ENCODE measurements at places on chromosomes 5 and 9.

- no peak for DNase-seq
These were observed 5.7 kb downstream of the BARHL1 start for GRCh38 chr9:132588098-132588497.

GRCh38 chr5:81788329-81788728, 37.4 kb upstream of the SSBP2 start:
- DNase-seq: no peak

- no peak for DNase-seq
These were observed 2.7 kb downstream of the DYNC2I2 start for GRCh38 chr9:128653908-128654307.

DNA sequence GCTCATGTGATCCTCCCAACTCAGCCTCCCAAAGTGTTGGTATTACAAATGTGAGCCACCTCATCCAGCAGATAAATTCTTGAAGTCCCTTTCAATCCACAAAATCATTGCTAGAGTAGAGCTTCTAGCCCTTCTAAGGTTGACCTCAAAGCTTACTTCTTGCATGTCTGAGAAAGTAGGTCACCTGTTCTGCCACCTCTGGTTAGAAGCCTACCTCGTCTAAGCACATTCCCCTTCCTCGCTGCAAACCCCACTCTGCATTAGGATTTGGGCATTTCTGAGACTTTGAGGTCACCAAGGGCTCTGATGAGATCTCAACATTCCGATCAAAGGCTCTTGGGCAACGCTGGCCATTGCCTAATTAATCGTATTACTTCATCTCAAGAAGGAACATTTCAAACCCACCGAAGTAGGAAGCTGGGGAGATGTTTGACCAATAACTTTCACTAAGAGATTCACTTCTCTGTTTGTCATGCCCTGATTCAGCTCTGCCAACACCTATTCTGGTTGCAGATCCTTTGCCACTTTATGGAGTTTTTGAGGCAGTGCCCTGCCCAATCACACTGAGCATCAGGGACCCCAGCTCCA, 8.6 kb downstream of the ADAM19 start:
- DNase-seq: no peak

DNA sequence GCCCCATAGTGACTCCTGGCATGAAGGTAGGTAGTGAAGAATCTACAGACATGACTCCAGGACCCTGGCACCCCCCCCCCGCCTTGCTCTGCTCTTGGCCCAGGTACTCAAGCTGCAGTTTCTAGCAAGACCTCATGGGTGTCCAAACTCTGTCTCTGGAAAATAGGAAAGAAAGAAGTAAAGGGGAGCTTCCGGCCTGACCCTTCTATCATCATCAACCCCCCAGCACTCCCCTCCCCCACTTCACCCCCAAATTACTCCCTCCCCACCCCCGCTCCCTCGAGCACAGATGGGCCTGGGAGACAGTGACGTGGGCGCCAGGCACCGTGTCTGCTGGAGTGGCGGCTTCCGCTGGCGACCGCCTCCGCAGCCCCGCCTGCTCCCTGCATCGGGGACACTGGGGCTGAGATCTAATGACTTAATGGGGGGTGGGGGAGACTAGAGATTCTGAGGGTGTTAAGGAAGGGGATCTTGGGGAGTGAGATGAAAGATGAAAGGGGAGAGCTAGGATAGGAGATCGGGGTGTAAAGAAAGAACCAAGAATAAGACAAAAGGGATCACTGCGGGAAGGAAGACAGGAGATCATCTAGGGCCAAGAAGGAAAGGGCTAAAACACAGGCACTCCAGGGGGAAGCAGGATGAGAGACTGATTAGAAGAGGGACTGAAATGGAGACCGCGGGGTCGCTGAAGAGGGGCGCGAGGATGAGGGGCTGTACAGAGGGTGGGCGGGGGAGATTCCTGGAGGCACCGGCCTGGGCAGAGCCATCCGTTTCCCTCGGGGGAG, 1.1 kb upstream of the DNAJB5 start:
- no peak for DNase-seq

DNA sequence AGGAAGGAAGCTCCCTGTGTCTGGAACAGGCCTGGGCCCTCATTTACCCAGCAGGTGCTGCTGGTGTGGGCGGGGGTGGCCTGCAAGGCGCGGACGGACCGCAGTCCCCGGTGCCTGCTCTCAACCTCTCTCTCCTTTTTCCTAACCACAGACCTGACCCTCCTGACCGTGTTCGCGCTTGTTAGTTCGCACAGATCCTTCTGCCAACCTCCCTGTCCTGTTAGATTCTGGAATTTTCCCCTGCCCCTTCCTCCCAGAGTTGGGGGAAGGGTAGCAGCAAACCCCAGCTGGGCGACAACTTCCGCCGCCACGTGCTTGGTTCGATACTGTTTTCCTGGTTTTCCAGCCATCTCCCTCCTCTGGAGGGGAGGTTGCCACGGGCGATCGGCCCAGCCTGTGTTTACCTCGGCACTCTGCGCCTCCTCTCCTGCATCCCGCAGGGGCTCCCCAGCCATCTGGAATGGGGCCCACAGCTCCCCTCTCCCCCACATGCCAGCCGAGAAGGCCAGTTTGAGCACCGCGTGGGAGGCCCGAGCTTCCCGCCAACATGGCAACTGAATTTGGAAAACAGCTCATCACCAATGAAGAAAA, 70.8 kb upstream of the UNC5A start:
- DNase-seq: no peak

DNA sequence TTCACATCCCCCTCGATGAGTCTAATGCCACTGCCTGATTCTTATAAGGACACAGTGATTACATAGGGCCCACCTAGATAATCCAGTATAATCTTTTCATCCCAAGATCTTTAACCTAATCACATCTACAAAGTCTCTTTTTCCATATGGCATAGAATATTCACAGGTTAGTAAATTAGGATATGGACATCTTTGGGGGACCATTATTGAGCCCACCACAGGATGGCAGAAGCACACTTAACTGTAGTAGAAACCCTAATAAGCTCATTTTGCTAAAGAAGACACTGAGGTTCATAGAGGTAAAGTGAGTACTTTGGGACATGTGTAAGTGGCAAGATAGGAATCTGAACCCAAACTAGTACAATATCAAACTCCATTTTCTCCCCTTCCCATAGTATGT, 38.9 kb downstream of the ASTN2 start:
- DNase-seq: no peak

GRCh38 chr5:142128675-142129208, 20.2 kb downstream of the NDFIP1 start:
- no peak for DNase-seq

DNA sequence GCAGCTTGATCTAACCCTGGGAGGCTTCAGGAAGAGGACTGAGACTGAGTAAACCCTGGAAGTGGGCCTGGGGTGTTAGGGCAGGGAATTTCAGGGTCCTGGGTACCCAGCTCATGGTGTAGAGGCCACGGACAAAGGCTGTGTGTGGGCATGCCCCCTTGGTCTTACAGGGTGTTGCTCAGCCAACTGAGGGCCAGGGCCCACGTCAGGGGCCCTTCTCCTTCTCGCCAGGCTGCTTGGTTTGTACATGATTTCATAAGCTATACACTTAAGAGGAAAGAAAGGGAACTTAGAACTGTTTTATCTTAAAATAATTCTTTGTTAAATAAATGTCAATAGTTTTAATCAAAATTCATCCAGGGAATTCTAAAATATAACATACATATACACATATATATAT, 95.4 kb downstream of the TLE4 start:
- no peak for DNase-seq

- no peak for DNase-seq
These were observed 46.3 kb downstream of the MAST4 start for GRCh38 chr5:66642538-66642937.

- DNase-seq: no peak
These were observed 337.3 kb upstream of the RFX3 start for GRCh38 chr9:3863111-3863528.

GRCh38 chr9:10268531-10269485, 344.0 kb downstream of the PTPRD start:
- no peak for DNase-seq

- DNase-seq: no peak
These were observed 28.4 kb downstream of the B4GALT1 start for GRCh38 chr9:33138768-33139167.

GRCh38 chr5:58165152-58165551, 294.7 kb downstream of the PLK2 start:
- DNase-seq: no peak

DNA sequence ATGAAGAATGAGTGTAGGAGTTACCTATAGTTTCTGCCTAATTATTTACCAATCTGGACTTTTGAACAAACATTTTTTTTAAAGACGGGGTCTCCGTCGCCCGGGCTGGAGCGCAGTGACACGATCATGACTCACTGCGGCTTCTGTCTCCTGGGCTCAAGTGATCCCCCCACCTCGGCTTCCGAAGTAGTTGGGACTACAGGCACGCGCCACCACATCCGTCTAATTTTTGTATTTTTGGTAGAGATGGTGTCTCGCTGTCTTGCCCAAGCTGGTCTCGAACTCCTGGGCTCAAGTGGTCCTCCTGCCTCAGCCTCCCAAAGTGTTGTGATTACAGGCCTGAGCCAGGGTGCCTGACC, 1.5 kb downstream of the CTNNA1 start:
- no peak for DNase-seq

- no peak for DNase-seq
These were observed 41.7 kb downstream of the TMEM161B start for GRCh38 chr5:88226881-88227450.

DNA sequence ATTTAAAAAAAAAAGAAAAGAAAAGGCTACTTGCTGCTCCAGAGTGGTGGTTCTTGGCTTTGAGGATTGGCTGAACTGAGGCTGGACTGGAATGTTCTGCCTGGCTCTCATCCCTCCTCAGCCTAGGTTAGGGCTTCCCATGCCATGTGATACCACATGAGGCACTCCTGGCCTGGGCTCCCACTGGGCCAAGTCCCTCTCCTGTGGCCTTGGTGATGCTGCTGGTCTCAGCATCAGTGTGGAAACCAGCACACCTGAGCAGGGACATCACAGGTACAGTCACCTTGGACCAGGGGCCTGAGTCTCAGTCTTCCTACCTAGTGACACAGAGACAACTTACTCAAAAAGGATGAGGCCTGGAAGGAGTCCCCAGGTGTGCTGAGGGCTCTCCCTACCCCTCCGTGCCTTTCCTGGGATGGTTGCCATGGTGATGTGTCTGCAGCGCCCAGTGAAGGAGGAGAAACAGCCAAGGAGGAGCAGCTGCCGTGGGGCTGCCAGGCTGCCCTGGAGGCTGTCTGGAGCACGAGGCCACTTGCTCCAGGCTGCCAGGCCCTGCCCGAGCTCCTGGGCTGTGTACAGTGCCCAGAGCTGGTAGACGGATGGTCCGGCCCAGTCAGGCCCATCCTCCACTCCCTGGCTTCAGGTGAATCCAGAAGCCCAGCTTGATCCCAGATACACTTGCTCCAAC, 71.0 kb downstream of the WNK2 start:
- DNase-seq: no peak

DNA sequence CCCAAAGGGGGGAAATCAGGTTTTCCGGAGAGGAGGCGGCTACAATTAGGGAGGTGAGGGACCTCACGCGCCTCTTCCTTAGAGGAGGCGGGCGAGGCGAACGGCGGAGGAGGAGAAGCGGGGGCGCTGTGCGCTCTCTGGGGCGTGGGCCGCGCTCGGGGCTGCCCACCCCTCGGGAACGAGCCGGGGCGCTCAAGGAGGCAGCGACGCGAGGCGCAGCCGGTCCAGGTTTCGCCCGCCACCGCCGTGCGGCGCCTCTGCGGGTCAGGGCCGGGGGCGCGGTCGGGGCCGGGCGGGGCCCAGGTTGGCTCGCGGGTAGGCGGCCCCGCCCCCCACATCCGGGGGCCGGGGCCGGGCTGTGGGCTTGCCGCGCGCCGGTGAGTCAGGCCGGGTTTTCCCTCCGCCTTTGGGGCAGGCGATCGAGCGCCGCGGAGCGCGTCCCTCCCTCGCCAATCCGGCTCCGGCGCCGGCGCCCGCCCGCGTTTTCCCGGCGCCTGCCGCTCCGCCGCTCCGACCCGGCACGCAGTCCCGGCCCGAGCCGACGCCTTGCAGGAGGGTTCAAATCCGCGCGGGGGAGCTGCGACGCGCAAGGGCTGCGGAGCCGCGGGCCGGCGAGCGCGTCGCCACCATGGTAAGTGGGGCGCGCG, at the start of gene N4BP3:
Gene N4BP3 (plus strand): TSS at position 392 of the 647 bp plus-strand sequence. CDS start 6,052 bp downstream, outside the sequence.
- DNase-seq: peak; percentile 57

- DNase-seq: no peak
These were observed 52.5 kb upstream of the ORM1 start for GRCh38 chr9:114270120-114270975.

DNA sequence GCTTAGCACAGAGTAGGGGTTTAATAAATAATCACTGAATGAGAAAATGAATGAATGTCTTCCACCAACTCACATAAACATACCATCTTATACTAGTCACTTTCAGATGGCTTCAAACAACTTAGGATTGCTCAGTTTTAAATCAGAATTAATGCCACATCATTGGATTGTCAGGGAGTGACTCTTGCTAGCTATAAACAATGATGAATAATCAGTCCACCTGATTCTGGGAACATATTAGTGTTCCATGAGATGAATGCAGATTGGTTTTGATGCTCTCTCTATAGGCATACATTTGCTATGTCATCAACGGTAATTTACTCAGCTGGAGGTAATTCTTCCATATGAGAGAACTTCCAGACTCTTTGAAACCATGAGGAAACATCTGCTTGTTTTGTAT, 97.4 kb downstream of the CDH9 start:
- no peak for DNase-seq

DNA sequence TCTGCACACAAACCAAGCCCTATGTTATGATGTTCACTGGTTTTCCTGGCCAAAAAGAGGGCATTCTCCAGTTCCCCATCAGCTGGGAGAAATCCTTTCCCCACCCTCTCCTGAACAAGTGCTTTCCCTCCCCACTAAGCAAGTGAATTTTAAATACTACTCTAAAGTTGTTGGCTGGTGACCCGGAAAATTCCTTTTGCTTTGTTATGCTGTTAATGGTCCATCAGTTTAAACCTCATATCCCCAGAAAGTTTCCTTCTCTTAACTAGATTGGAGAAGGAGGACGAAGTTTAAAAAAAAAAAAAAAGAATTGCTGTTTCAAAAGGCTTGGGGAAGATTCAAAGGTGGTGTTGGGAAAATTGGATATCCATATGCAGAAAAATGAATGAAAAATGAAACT, 21.9 kb upstream of the SPRY4 start:
- no peak for DNase-seq

DNA sequence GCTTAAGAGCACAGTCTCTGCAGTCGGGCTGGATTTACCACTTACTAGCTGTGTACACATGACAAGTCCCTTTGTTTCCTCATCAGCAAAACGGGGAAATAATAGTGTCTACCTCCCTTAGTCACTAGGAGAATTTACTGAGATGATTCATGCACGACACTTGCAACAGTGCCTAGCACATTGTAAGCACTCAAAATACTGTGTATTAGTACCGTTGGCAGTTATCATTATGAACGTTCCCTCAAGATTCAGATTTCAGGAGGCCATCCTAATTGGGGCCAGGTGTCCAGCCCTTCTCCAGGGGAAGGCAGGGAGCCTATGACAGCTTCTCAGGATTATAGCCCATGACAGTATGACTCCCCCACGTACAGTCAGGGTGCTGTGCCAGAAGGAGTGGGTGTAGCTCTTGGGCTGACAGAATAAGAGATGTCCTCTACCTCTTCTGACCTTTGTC, 164.3 kb downstream of the DOCK2 start:
- DNase-seq: no peak
